ENCODE measurements at places on chromosomes 12 and 14.

GRCh38 chr14:54683882-54684794 lies 117.2 kb downstream of the SAMD4A start:
- peak; percentile 50 for DNase-seq

DNA sequence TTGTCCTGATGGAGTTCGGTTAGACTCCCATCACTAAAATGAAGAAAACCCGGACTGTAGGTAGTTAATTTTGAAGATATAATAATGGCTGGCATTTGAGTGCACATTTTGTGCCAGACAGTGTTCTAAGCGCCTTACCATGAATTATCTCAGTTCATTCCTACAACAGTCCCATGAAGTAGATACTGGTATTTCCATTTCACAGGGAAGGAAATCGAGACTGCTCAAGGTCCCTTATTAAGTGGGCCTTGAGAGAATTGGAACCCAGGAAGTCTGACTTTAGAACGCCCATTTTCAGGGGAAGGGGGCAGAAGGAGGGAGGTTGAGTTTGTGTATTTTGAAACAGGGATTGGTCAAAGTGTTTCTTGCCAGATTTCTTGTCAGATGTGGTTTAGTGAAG lies 855 bp downstream of the MNAT1 start:
- DNase-seq, result no peak

- DNase-seq, result no peak
Measured at GRCh38 chr12:106243620-106244019, 4.2 kb downstream of the CKAP4 start.

DNA sequence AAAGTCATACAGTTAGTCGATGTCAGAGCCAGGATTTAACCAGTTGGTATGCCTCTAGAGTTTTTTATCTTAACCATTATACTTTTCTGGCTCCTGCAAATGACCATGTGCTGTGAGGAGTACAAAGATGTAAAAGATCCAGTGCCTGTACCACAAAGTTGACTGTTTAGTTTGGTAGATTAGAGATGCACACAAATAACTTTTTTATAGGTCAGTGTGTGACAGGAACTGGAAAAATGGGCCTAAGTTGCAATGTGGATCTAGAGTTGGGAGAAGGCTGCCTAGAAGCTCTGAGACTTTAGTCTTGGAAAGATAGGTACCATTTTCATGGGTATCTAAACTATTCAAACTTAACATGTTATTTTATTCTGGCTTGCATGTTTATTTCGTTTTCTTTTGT lies 32.8 kb upstream of the PPM1H start:
- DNase-seq, result no peak

DNA sequence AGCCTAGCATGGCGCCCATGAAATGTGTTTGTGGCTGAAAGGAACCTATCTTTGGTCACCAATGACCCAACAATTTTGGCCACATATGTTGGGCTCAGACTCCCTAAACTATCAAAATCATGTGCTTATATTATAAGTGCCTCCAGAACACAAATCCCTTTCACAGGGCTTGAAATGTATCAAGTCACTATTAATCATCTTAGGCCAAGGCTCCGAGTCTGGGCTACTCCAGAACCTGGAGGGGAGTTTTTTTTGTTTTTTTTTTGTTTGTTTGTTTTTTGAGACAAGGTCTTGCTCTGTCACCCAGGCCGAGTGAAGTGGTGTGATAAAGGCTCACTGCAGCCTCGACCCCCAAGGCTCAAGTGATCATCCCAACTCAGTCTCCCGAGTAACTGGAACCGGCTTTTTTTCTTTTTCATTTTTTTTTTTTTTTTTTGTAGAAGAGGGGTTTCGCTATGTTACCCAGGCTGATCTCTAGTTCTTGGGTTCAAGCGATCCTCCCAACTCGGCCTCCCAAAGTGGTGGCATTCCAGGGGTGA lies 989 bp upstream of the DRAM1 start:
- DNase-seq, result no peak

DNA sequence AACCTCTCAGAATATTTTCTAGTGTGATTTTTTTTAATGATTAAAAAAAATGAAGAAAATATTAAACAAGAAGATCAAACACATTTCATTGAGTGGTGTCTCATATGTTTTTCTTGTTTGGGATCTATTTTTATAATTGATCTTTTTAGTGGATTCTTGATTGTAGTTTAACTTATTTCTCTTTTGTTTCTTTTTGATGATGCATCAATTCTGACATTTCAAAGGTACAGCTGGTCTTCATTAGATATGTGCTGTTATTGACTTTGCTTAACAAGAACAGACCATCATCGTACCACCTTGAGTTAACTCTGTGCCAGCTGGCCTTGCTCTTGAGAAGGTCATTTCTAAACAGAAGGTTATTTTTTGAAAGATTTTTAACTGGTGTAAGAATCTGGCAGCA lies 45.8 kb upstream of the FGD4 start:
- no peak for DNase-seq
